ENCODE measurements at places on chromosomes 4 and X. TPM values are rescaled to one million over a fixed set of nuclear protein-coding genes. Genes with fewer than 3 reads are reported as not detected.

The NELFA gene
- 14.7 TPM for total RNA-seq

GRCh38 chrX:13254076-13254785 lies 65.6 kb downstream of the ATXN3L start:
- DNase-seq = no peak

The CFI gene
- 10.8 TPM for total RNA-seq

The ADH7 gene
- not detected for total RNA-seq

The EBP gene
- 38.6 TPM for total RNA-seq

The RBM47 gene
- 3.3 TPM for total RNA-seq

All from cardiac septum (tissue), 1 donor.